ENCODE measurements at places on chromosomes 6 and 20.

DNA sequence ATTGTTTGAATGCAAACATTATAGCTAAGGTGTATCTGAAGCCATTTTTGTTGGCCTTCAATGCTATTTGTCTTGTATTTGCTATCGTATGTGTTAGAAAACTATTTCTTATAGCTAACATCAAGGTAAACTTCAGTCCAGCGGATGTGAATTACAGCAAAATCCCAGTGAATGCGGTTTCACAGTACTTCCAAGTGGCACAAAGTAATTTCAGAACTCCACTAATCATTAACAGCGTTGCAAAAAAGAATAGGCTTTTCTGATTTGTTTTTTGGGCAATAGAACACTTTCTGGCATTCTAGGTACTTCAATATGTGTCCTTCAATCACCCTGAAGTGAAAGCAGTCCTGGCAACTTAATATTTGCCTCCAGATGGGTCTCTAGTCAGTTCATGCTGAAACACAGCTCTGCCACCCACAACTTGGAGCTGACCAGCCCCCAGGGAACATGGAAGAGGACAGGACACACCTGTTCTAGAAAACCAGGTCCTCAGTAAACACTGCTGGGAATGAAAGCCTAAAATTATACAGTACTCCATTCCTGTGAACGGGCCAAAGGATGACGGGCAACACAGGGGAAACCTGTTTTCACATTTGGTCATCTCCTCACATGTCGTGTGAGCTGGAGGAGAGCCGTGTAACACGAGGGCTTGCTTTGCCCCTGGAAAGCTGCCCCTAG, 9.7 kb upstream of the MRPS10 start:
- DNase-seq, result no peak

DNA sequence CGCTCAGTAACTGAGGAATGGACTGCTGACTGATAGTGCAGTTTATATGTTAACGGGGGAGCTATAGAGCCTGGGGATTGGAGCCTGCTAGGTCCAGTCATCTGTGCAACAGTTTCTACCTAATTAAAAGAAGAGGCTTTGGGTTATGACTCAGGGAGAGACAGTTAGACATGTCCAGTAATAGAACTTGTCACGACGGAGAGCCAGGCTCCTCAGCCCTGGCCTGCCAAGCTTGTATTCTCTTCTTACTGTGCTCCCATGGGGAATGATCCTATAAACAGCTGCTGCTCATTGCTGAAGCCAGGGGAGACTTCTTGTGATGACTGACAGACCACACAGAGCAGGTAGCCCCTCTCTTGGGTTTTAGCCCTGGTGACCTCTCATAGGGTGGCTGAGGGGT, 69.3 kb downstream of the SYNJ2 start:
- DNase-seq, result no peak

DNA sequence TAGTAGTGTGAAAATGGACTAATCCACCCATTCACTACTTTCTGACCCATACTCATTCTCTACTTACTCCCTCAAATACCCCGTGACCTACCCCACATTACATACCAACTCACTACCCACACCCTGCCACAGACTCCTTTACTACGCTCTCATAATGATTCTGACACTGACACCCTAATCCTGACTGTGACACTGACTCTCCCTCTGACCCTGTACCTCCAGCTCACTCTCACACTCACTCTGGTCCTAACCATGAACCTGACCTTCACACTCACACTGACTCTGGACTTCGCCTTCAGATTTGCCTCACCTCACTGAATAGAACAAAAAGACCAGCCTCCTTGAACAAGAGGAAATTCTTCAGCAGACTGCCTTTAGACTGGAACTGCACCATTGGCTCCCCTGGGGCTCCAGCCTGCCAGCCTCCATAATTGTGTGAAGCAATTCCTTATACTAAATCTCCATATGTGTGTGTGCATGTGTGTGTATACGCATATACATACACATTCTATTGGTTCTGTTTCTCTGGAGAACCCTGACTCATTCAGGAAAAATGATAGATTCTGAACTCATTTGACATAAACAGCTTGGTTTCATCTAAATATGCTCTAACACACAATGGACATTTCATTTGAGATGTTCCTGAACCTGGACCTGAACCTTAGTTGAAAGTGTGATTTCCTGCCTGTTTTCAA, 10.5 kb upstream of the ZNF343 start:
- DNase-seq, result no peak

DNA sequence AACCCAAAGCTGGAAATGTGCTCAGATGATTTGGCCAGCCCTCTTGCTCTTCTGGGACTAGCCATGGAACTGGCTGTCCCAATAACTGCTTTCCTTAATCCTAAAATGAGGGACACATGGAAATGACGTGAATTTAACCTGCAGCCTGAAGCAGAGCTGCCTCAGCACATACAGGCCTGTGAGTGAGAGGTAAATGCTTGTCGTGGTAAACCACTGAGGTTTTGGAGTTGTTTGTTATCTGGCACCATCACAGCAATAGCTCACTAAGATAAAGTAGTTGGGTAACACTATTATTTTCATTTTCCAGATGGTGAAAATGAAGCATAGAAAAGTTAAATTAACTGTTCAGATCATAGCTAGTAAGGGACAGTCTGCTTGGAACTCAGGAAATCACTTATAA, 333.4 kb upstream of the CHD6 start:
- no peak for DNase-seq

- DNase-seq, result no peak
Observed at GRCh38 chr6:137581019-137581707, 87.0 kb upstream of the OLIG3 start.

DNA sequence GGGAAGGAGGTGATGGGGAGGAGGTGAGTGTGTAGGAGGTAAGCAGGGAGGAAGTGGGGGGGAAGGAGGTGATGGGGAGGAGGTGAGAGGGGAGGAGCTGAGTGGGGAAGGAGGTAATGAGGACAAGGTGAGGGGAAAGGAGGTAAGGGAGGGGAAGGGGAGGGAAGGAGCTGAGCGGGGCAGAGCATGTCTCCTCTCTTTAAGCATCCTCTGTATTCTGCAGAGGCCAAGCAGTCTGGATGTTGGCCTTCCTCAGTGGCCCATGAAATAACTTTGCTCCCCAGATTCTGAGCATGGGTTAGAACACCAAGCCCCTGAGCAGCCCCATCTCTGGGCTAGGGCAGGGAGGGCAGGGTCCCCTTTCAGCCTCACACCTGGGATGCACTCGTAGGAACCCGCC, 84.6 kb downstream of the EDN3 start:
- DNase-seq, result no peak

DNA sequence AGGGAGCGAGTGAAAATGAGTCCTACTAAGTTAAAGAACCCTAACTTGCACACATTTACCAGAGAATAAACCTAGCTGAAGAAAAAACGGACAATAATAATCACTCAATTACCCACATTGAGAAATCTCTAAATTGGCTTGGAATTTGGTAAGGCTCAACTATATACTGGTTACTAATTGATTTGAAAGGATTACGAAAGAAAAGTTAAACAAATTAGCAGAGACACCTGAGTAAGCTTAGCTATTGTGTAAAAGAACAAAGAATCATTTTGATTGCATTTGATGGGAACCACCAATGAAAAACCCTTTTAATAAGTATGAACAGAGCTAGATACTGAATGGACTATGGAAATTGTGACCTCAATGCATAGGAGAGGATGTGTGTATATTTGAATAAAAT, 118.6 kb upstream of the ADGRF1 start:
- DNase-seq, result no peak

- no peak for DNase-seq
Observed at GRCh38 chr20:8756410-8756809, 312.5 kb upstream of the PLCB4 start.

DNA sequence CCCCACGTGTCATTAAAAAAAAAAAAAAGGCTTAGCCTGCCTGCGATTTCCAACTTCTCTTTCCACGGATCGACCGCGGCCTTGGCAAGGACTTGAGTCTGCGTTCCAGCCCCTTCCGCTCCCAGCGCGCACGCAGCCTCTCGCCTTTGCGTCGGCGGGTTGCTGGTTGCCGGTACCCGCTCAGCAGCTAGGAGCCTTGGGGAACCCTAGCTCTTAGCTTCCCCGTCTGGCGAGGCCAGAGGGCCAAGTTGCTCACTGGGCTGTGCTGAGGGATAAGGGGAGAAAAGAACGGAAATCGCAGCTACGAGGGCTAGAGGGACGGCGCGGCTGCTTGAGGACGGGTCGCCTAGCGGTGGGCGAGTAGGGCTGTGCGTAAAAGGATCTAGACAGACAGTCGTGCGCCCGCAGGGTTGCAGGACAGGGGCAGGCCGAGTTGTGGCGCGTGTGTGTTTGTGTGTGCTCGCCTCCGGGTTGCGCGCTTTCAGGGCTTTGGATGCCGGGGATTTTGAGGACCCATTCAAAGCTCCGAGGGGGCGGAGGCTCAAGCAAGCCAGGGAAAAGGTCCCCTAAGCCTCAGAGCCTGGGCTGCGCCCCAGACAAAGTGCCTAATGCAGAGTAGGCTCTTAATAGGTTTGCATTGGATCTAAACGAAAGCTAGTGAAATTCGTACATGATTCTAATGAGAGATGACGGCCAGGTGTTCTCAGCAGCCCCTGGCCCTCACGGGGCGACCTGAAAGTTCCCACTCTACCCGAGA, 40.5 kb upstream of the OSTM1 start:
- DNase-seq, result no peak

DNA sequence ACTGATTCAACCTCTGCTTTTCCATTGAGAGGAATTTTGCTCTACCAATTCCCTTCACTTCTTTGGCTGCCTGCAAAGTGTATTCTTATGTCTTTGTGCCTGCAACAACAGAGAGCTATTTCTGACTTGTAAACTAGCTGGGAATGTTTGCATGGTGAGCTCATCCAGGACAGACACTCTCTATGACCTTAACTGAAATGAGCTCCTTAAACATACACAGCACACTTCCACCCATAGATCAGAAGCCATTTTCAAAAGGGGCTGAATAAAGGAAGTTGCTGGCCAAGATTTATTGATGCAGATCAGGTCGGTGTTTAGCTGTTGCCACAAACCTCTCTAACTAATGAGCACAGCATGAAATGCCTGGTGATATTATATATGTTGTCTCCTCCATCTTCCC, 377.7 kb downstream of the BTBD9 start:
- DNase-seq, result no peak

GRCh38 chr6:79239536-79240168, 5.2 kb upstream of the HMGN3 start:
- no peak for DNase-seq

- DNase-seq, result no peak
Observed at GRCh38 chr6:163301726-163302635, 112.5 kb upstream of the QKI start.

GRCh38 chr6:54273214-54273820, 34.9 kb upstream of the TINAG start:
- DNase-seq, result no peak

GRCh38 chr6:143329323-143329722, 121.2 kb downstream of the ADAT2 start:
- no peak for DNase-seq

GRCh38 chr6:167957626-167958025, 39.8 kb upstream of the KIF25 start:
- DNase-seq, result no peak

GRCh38 chr6:33929575-33930288, 125.9 kb upstream of the MLN start:
- DNase-seq, result no peak

- no peak for DNase-seq
Observed at GRCh38 chr6:130781557-130781956, 45.6 kb upstream of the SMLR1 start.

DNA sequence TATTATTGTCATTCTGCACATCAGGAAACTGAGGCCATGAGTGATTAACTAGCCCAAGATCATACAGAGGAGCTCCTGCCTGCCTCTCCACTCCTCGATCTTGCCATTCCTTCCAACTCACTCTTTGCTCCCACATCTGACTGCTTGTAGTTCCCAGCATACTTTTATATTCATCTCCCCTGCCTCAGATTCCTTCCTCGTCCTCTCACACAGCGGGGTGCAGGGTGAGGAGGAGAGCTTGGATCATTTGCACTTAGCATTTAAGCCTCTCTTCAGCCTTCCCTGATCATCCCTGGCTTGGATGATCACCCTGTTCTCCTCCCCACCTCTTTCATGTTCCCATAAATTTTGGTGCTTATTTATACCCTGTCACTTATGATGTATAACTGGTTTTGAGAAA, 515.1 kb upstream of the SOX4 start:
- DNase-seq, result no peak

- no peak for DNase-seq
Observed at GRCh38 chr6:159645640-159646039, 47.4 kb downstream of the SOD2 start.

DNA sequence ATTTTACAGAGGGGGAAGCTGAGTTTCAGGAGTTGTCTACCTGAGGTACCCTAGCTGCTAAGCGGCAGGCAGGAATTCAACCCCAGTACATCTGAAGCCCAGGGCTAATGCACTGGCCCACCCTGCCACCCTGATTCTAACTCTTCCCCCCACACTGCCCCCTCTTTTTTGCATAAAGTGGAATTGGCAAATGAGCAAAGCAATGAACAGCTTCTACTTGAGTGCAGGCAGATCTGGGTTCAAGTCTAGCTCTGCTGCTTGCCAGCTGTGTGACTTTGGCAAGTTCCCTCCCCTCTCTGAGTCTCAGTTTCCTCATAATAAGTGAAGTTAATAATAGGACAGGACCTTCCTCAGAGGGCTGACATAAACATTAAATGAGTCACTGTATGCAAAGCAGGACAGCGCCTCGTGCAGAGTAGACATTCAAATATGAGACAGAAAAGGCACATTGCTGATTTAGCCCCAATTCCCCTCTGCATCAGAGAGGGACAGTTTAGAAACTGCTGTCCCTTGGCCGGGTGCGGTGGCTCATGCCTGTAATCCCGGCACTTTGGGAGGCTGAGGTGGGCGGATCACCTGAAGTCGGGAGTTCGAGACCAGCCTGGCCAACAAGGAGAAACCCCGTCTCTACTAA, 4.7 kb downstream of the ADA start:
- DNase-seq, result no peak

DNA sequence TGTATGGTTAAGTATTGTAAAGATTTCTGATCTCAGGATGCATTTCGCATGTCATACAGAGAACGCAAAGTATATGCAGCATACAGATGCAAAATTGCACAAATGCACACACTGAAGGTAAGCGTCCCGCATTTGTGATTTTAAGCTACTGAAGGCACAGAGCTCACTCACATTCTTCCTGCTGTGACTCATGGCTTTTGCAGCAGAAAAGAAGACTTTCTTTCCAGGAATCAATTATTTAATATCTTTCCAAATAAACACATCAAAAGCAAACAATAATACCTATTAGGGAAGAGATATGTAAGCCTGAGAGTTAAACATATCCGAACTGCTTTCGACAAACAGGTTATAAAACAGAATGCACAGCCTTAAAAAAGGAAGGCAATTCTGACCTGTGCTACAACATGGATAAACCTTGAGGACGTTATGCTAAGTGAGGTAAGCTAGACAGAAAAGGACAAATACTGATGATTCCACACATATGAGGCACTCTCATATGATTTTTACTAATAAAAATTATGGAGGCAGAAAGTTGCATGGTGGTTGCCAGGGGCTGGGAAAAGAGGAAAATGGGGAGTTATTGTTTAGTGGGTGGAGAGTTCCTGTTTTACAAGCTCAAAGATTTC, 109.0 kb downstream of the TFAP2A start:
- no peak for DNase-seq

GRCh38 chr6:113680301-113680700, 176.8 kb upstream of the MARCKS start:
- DNase-seq, result no peak
